B cell (primary cell): ENCODE measurements at places on chromosomes 11 and 22.

DNA sequence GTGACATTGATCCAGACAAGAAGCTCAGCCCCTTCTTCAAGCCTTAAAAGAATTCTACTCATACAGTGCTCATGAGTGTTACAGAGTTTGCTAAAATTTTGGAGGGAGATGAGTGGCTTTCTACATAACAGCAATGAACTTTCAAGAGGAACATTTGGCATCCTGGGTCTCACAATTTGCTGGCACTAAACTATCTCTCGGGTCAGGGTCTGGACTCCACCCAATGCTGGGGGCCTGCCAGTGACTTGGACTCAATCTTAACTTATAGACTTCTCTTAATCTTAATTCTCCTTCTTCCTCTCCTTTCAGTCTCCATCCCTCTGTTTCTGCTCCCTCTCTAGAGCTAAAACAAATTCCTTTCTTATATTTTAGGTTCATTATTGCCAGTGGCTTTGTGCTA lies 317.9 kb downstream of the TMEM135 start:
- peaks cover 7% of the 10 kb centered on the region for H3K4me1 ChIP-seq
- DNase-seq, result no peak
- H3K4me3 ChIP-seq, result no peak overlapping the region
- H3K27ac ChIP-seq, result no peak overlapping the region
- H3K27me3 ChIP-seq, result no peaks in the 10 kb centered on the region

DNA sequence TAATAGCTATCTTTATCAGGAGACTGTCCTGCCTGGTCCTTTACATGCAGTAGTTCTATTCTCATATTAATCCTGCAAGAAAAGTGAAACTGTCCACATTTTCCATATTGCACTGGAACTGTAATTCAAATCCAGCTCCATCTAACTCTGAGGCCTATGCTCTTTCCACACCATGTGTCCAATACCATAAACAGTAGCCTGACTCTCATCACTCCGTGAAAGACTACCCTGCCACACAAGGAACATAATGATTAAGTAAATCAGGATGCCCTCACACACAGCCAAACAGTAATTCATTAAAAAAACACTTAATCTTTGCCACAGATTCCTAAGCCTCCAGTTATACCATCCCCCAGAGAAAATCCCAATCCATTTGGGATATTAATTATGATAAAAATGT lies 285.3 kb upstream of the PITPNB start:
- H3K27me3 ChIP-seq, result no peaks in the 10 kb centered on the region
- no peak overlapping the region for H3K4me3 ChIP-seq
- no peaks in the 10 kb centered on the region for H3K4me1 ChIP-seq

GRCh38 chr22:26558248-26558895 lies 31.6 kb downstream of the TPST2 start:
- H3K36me3 ChIP-seq, result peaks cover 4% of the 10 kb centered on the region
- H3K4me3 ChIP-seq, result no peak overlapping the region
- H3K4me1 ChIP-seq, result no peaks in the 10 kb centered on the region
- no peaks in the 10 kb centered on the region for H3K27me3 ChIP-seq
- no peak for DNase-seq

GRCh38 chr11:77122576-77123212 lies 5.4 kb upstream of the MYO7A start:
- no peaks in the 10 kb centered on the region for H3K27me3 ChIP-seq
- no peak overlapping the region for H3K27ac ChIP-seq
- H3K4me3 ChIP-seq, result no peak overlapping the region

DNA sequence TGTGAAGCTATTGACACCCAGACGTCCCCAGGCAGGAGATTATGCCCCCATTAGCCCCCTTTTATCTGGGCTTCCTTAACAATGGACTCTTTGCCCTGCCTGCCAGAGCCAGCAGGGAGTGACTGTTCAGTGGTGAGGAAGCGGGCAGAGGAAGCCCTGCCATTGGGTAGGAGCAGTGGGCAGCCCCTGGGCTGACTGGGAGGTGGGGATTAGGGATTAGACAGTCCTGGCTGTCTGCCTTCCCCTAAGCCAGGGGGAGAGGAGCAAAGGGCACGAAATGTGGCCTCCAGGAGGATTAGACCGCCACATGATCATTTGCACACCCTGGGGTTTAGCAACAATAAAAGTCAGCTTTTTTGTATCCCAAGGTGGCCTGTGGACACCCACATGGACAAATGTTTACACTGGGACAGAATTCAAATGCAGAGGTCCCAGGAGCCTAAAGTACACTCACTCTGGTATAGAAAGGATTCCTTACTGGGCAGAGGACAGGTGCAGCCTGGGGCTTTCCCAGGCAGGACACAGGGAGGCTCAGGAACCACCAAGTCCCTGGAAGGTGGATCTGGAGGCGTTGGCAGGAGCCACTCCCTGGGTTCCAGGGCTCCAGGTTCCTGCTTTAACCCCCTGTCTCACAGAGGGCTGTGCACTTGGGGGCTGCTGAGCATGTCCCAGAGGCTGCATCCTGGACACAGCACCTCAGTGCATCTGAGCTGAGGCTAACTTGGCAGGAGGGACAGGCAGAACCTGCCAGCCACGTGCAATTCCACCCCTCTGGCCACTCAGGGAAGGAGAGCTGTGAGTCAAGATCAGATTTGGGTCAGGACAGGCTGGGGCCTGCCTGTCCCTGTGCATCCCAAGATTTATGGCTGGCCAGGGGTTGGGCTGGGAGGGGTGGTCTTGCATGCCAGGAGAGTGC lies 2.1 kb downstream of the PNPLA3 start:
- no peaks in the 10 kb centered on the region for H3K27me3 ChIP-seq
- H3K36me3 ChIP-seq, result no peaks in the 10 kb centered on the region
- no peak for DNase-seq

DNA sequence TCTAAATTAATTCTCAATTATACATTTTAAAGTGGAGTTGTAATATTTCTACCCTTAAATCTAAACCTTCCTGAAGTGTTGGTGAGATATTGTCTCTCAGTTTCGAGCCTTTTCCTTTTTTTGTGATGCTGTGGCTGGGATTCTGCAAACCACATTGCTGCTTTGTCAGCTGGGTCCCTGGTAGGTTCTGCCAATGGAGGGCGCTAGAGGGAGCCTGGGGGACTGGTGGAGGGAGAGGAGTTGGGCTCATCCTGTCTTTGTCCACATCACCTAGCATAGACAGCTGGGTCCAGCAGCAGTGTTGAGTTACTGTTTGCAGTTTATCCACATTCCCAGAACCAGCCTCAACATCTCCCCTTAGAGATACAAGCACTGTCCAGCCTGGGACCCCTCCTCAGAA lies 41.0 kb downstream of the TRAF6 start:
- no peaks in the 10 kb centered on the region for H3K27me3 ChIP-seq
- no peak overlapping the region for H3K4me3 ChIP-seq
- H3K36me3 ChIP-seq, result no peaks in the 10 kb centered on the region
- H3K4me1 ChIP-seq, result no peaks in the 10 kb centered on the region
- H3K27ac ChIP-seq, result no peak overlapping the region
- DNase-seq, result no peak

DNA sequence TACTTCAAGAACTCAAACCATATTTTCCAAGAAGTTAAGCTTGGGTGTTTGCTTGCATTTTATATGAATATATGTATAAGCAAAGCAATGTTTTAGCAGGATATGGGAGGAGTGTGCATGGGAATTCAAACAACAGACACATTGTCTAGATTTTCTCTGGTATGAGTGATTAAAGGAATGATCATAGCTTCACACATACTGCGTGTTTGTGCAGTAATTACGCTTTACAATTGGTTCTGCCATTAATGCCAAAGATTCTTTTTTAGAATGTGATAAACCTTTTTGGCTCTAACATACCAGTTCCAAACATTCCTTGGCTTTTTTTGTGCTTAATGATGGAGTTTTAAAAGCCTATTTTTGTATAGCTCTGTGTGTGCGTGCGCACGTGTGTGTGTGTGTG lies 54.0 kb downstream of the CCDC34 start:
- no peak overlapping the region for H3K27ac ChIP-seq
- no peaks in the 10 kb centered on the region for H3K27me3 ChIP-seq
- DNase-seq, result no peak
- no peak overlapping the region for H3K4me3 ChIP-seq
- no peaks in the 10 kb centered on the region for H3K4me1 ChIP-seq

DNA sequence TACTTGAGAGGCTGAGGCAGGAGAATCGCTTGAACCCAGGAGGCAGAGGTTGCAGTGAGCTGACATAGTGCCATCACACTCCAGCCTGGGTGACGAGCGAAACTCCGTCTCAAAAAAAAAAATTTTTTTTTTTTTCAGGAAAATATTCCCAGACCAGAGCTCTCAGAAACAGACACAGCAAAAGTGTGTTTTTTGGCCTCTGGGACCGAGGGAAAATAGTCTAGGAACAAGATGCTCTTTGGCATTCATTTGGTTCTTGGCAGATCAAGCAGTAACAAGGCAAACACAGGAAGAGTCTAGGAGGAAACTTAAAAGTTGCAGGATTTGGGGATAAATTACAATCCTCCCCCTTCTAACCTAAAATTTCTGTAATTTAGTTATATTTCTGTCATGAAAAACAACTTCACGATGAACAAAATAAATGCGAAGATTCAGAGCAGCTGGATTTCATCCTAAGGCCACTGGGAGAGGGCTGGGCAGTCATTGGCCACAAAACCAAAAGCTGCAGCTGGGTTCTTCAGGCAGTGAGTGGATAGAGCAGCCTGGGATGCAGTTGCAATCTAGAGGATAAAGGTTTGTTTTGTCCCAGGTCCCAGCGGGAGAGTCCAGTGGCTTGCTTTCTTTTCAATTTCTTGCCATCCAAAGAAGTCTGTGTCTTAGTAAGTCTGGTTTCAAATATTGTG lies 19.7 kb downstream of the ATG16L2 start:
- H3K27me3 ChIP-seq, result no peaks in the 10 kb centered on the region
- no peaks in the 10 kb centered on the region for H3K4me1 ChIP-seq
- no peak overlapping the region for H3K4me3 ChIP-seq
- no peak overlapping the region for H3K27ac ChIP-seq
